NCI-H524 (cell line): ENCODE measurements at places on chromosomes 7 and 10.

DNA sequence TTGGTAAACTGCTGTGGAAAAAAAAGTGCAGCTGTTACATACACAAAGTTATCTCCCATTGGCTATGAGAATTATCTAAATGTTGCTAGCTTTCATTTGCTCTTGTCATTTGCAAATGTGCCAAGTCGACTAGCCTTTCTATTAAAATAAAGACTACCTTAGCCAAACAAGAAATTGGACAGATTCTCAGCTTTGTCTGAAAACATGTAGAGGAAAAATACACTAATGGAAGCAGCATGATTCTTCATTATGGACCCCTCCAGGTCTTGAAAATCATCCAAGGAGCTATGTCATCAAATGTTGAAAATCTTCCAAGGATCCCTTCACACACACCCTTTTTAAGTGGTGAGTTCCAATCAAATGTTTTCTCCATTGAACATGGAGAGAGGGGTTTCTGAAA, 237.7 kb downstream of the ETV1 start:
- no peak for DNase-seq

DNA sequence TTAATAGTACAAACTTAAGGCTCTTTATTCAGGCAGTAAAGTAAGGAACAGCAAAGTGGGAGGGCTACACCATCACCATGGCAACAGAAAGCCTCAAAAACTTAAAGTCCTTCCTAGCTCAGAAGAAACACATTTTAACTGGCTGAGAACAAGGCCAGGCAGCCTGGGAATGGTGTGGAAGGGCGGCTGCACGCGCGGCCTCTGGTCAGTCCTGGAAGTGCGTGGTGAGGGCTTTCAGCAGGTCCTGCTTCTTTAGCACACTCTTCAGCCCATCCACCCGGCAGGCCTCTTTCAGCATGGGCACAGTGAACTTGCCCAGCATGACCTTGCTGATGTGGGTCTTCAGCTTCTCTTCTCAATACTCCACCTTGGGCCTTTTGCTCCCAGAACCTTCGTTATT, 133.0 kb downstream of the CYP26A1 start:
- DNase-seq: no peak

DNA sequence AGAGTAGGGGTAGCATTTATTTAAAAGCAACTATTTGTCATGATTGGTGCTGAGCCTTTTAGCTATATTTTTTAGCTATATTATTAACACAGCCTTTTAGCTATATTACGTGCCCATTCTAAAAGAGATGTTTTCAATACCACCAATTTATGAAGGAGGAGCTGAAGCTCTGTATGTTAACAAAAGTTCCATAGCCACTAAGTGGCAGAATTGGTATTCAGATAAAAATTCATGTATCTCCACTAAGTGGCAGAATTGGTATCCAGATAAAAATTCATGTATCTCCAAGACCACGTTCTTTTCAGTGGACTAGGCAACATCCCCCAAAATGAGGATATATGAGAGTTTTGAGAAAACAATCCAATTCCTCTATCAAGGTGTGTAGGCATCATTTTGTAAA, 268.6 kb downstream of the HGF start:
- DNase-seq: no peak

DNA sequence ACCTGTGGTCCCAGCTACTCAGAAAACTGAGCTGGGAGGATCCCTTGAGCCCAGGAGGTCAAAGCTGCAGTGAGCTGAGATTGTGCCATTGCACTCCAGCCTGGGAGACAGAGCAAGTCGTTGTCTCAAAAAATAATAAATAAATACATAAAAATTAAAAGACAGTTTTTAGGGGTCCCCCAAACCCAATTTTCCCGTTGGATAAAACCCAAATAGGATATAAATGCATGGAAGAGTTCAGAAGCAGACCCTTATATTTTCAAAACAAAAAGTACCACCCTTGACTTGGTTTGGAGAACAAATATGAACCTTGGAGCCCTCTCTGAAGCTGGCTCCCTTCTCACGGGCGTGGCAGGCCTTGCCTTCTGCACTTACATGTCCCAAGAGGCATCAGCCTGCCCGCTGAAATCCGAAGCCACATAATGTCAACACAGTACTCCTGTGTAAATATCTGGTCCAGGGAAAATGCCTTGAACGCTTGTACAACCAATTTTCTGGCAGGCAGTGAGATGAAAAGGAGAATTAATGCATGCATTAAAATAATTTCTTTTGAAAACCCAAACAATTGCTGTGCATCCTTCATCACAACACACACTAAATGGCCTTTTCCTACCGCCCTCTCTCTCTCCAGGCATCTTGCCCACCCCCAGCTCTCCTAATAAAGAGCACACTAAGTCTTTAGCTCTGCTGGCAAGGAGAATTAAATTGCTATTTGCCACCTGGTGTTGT, 46.4 kb upstream of the PARD3 start:
- peak; percentile 47 for DNase-seq

DNA sequence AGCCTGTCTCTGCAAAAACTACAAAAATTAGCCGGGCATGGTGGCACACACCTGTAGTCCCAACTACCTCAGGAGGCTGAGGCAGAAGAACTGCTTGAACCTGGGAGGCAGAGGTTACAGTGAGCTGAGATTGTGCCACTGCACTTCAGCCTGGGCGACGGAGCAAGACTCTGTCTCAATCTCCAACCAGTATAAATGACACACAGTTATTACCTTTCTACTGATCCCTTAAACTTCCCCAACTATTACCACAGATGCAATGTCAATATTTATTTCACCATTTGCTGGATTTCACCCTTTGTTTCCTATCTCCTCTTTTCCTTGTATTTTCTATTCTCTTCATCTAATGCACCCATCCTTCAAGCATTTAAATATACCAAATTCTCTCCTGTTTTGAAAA, 431.8 kb downstream of the GRM8 start:
- DNase-seq: no peak

- no peak for DNase-seq
Observed at GRCh38 chr10:132796846-132797245, 10.9 kb upstream of the NKX6-2 start.

GRCh38 chr7:3897430-3898372, 596.6 kb downstream of the SDK1 start:
- peak; percentile 7 for DNase-seq

GRCh38 chr7:127417346-127417745, 24.8 kb upstream of the ZNF800 start:
- no peak for DNase-seq

GRCh38 chr10:67772894-67773511, 65.0 kb downstream of the DNAJC12 start:
- no peak for DNase-seq

- DNase-seq: peak; percentile 42
Observed at GRCh38 chr10:82150123-82150900, 275.3 kb downstream of the NRG3 start.

- DNase-seq: no peak
Observed at GRCh38 chr10:104201636-104202035, 30.5 kb downstream of the CFAP43 start.

- peak; percentile 91 for DNase-seq
Observed at GRCh38 chr7:25669961-25670841, 441.9 kb upstream of the NPVF start.

DNA sequence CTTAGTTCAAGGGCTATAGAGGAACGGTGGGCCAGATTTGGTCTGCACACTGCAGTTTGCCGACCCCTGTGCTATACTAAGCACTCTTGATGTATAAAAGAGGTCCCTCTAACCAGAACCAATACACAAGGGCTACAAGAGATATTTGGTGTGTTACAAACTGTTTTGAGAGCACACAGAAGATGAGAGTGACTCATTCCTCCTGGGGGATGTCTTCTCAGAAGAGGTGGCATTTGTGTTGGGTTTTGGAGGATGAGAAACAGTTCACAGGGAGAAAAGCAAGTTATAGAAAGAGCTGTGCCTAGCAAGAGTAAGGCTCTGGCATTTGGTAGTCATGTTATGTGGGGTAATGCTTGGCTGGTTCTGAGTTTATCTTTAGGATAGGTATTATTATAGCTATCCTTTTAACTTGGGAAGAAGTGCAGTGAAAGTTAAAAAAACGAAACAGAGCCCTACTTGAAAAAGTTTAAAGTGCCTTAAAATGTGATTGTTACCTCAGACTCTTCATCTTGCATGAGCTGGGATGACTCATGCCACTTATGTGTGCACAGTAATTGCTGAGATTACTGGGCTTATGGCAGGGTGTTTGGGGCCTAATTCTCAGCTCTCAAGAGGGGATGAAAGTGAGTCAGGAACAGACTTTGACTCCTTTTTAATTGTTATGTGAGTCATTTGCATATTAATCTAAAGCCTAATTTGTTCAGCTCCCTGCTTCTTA, 160.4 kb downstream of the KIF20B start:
- peak; percentile 37 for DNase-seq

DNA sequence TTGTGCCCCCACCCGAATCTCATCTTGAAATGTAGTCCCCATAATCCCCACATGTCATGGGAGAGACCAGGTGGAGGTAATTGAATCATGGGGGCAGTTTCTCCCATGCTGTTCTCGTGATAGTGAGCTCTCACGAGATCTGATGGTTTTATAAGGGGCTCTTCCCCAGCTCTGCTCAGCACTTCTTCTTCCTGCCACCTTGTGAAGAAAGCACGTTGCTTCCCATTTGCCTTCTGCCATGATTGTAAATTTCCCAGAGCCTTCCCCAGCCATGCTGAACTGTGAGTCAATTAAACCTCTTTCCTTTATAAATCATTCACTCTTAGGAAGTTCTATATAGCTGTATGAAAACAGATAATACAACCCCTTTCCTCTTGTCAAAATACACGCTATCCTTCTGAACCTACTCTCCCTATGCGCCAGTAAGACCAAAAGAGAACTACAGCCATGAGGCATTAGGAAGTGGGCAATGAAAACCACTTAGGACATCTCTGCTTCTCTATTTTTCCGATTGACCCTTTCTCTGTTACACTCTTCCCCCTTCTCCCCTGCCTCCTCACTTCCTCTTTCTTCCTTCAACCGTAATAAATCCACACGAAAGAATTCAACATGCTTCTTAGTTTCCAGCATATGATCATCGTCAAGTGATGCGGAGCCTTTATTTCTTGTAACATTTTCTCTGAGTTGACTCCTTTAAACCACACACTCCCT, 101.2 kb upstream of the WDR11 start:
- no peak for DNase-seq

GRCh38 chr10:80540981-80541750, 3.5 kb downstream of the SH2D4B start:
- DNase-seq: no peak

DNA sequence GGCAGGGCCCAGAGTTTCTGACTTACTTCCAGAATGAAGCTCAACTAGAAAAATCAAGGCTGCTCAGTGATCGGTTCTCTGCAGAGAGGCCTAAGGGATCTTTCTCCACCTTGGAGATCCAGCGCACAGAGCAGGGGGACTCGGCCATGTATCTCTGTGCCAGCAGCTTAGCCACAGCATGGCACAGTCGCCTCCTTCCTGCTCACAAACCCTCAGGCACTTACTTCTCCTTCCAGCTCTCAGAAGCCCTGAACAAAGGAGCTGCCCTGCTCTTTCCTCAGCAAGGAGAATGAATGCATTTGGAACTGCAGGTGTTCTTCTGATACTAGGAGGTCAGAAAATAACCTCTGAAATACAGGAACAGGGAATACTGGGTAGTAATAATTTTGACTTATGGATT, 219.7 kb upstream of the PRSS1 start:
- DNase-seq: no peak

DNA sequence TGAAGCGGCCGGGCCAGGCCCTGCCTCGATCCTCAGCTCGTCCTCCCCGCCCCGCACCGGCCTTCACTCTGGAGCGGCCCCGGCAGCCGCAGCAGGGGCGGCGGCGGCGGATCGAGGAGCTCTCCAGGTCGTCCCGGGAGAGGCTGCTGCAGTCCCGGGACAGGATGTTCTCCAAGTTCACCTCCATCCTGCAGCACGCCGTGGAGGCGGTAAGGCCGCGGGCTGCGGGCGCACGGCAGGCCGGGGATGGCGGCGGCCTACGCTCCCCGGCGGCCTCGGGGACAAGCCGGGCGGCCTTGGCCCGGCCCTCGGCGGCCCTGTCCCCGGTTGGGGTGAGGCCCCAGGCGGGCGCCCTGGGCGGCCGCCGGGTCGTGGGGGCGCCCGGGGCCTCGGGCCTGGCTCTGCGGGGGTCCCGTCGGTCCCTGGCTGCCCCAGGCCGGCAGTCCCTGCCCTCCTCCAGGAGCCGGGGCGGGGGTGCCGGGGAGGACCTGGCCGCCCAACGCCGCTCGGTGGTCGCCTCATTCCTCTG, 399 bp downstream of the FHIP2A start:
- DNase-seq: peak; percentile 6

DNA sequence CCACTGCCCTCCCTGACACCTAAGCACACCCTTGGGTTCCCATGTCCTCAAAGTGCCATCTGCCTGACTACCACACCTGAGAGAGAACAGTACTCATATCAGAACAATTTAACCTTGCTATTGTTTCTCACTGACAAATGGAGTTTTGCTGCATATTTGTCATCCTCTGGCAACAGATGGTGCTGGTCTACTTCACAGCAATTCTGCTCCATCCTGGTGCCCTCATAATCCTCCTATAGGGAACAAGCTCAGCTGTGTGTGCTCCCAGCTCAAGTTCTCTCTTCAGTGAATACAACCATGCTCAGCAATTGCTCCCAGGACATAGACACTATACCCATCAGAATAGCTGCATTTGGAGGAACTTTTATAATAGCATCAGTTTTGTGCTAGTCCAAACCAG, 32.8 kb upstream of the ITGB1 start:
- no peak for DNase-seq

- DNase-seq: peak; percentile 67
Observed at GRCh38 chr7:71974611-71975010, 437.5 kb downstream of the CALN1 start.

DNA sequence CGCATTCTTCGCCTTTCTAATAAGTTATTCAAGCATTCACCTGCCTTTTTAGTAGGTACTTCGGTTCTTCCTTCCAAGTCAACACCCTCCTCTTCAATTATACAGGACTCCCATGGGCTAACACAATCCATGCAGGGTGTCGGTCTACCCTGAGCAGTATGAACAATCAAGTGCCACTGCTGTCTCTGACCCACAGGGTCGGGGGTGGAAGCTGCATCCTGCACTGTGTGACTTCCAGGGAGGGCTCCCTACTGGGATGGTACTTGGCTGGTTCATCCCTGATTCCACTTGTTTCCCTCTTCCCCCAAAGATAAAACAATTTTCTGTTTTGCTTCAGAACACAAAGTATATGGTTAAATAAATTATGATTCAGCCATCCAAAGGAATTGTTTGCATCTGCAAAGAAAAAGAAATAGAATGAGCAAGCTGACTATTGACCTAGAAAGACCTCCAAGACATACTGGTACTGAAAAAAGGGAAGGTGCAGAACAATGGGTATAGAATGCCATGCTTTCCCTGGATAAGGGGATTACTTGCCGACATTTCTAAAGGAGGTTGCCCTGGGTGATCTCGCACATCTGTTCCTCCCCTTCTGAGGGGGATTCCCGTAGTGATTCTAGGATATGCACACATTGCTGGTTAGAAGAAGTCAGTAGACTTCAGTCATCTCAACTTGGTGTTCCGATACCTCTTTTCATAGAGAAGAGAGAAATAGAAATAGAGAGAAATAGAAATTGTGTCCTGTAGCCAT, 89.1 kb upstream of the AGR3 start:
- peak; percentile 17 for DNase-seq

GRCh38 chr10:44998146-44998631, 2.5 kb upstream of the ZNF22 start:
- DNase-seq: no peak

- no peak for DNase-seq
Observed at GRCh38 chr10:17394854-17395253, 59.5 kb downstream of the ST8SIA6 start.

- no peak for DNase-seq
Observed at GRCh38 chr10:71265201-71265575, 52.8 kb downstream of the UNC5B start.

- DNase-seq: peak; percentile 84
Observed at GRCh38 chr7:108204281-108204796, 74.2 kb upstream of the LAMB4 start.

GRCh38 chr10:75744261-75744660, 312.8 kb downstream of the LRMDA start:
- DNase-seq: no peak
